ENCODE measurements at places on chromosomes 3 and 15.
A peak's percentile ranks its signal among the peaks of the same experiment; 100 is the strongest.

DNA sequence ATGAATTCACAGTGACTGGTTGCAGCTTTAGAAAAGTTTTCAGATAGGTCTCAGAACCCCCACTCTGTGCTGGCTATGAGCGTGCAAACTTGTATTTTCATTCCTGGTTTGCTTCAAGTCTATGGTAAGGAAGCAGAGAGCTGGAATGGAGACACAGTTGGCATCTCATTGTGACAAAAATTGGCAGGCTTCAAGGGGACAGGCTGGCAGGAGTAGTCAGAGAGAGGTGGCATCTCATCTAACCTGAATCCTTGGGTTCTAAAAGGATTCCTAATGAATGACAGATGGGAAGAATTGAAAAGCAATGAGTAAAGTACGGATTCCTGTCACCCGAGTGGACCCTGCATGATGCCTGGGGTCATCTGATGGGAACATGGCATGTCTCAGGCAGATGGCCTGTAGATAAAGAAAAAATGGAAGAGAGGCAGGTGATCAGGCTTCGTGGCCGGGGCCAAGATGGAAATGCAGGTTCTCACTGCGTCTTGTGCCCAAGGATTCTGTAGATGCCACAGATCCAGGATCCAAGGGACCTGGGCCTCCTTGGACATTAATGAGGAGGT, 89.4 kb upstream of the ABHD17C start:
- DNase-seq = no peak

DNA sequence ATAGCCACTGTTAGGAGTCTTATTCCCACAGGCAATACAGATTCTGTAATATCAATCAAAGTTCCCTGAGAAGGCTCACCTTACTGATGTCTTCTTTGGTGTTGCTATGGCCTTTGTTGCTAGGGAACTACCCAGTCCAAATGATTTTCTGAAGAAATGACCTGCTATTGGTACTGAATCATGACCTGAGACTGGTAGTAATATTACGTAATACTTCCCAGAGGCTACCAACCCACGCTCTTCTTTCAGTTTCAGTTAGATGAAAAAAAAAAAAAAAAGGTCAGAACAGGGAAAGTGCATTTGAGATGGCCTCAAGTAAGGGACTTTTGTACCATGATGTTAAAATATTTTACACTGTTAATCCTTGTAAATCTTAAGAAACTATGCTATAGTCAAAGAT, 1092.5 kb upstream of the EPHA6 start:
- DNase-seq = no peak

DNA sequence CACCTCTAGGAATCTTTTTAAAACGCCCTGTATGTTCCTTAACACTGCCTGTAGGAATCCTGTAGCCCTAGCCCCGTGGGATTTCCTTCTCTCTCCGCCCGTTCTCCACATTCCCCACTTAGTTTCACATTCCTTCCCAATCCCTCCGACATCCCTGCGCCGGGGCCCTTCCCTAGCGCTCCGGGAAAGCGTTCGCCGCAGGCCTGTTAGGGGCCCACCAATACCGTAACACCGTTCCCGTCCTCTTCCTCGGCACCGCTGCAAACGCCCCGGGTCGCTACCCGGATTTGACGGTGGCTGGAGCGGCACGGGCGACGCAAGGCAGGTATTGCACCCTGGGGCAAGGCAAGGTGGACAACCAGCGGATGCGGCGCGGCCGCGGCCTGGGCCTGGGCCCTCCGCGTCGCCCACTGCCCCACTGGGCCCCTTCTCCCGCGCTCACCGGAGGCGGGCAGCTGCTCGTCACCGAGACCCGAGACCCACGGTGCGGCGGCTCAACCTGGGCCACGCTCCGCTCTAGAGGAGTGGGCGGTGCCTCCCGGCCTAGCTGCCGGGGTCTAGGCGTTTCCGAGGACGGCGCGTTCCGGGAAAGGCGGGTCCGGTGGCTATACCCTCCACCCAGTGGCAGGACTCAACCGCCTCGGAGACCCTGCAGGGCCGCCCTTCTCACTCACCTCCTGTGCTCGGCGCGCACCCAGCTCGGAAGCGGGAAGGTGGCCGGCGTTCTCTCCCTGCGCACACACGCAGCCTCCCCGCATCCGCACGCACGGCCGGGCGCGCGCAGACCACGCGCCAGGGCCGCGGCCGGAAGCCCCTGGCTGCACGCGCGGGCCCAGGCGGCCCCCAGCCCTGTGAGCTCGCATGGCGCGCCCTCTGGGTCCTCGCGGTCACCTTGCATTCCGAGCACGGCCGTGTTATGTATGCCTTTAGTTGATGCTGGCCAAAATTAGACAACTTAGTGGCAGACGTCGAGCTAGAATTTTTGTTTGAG, at the start of gene B3GALNT1:
B3GALNT1 (minus strand) TSS at position 789 of the 991 bp plus-strand sequence. CDS start 18,595 bp downstream, outside the sequence.
- peak; percentile 75 for DNase-seq

- DNase-seq = no peak
Measured at GRCh38 chr3:14199641-14200040, 21.0 kb downstream of the LSM3 start.

GRCh38 chr3:56557831-56558170, 826 bp downstream of the CCDC66 start:
- DNase-seq = no peak

- DNase-seq = peak; percentile 16
Measured at GRCh38 chr3:117611211-117611610, 901.6 kb downstream of the TUSC7 start.

DNA sequence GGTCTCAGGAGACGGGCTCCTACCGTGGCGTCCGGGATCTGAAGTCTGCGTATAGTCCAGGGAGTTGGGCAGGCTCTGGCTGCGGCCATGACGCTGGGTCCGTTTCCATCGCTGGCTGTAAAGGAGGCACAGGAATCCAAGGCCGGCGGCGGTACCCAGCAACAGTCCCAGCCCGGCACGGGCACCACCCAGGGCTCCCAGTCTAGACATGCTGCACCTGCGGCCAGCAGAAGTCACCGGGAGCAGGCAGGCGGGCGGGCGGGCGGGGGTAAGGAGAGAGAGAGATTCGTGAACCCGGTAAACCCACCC, 526 bp downstream of the RMDN3 start:
- peak; percentile 39 for DNase-seq

DNA sequence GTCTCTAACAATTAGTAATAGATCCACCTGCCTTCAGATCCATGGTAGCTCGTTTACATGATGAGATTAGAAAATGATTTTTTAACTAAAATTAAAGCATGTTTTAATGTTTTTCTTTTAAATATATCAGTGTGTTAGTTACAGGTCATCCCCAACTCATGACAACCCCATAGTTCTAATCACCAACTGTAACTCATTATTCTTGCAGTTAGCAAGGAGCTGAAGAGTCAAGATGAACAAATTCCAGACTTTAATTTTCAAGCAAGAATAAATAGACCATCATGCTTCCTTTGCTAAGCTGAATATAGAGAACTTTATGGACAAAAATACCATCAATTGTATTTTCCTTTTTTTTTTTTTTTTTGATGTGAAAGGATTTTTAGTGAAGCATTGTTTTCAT, 101.1 kb downstream of the TOP2B start:
- no peak for DNase-seq

GRCh38 chr15:70345251-70346019, 247.7 kb upstream of the TLE3 start:
- DNase-seq = no peak

DNA sequence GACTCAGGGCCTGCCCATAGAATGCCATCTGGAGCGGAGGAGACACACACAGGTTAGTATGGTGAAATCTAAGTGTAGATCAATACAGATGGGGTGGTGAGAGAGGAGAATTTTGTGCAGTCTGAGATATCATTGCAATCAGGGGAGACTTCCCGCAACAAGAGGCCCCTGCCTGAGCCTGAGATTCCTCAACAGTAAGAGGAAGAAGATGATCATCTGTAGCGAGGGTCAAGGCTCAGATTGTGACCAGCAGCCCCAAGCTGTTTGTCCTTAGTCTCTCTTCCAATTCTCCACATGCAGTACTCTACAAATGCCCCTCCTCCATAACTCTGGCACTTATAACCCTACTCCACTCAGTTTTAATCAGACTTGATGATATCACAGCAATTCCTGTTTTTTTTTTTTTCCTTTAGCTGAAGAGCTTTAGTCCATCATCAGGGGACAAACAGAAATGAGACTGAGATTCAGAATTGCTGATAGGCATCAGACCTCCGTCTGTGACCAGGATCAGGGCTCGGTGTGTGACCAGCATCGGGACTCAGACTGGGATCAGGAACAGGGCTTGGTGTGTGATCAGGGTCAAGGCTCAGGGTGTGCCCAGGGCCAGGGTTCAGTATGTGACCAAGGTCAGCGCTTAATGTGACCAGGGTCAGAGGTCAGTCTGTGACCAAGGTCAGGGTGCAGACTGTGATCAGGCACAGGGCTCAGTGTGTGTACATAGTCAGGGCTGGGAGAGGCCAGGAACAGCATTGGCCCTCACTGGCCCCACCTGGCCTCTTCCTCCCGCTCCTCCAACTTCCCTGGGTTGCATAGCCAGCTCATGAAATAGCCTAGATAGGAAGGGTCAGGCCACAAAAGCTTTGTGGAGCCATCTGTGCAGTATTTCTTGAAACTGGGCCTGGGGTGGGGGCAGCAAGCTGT, 14.1 kb downstream of the LOXL1 start:
- DNase-seq = no peak

DNA sequence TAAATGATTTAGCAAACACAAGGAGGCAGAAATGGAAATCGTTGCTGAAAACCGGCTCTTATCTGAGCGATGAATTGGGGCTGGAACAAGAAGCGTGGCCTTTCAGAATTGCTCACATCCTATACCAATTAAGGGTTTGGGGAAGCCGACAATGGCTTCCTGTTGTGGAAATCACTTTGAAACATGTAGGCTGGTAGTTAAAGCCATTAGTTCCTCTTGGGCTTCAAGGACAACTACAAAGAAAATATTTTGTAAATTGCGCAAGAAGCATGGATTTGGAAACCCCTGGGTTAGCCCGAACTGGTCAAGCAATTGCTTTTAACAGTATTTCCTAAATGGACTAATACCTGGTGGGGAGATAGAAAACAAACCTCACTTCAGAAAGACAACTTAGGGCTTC, 182.4 kb downstream of the ADAMTS9 start:
- no peak for DNase-seq

DNA sequence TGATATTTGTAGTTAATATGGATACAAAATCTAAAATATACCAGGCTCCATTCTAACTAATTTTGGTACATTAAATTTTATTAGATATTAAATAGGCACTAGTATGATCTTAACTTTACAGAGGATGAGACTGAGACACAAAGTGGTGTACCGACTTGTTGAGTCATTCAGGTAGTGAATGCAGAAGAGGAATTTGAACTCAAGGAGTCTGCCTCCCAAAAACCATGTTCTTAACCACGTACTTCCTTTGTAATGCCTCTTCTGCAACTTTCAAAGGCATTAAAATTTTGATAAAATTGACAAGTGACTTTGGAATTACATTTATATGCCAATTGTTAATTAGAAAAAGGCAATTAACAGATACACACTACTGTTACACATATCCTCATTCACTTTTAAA, 61.8 kb downstream of the ZBBX start:
- no peak for DNase-seq

- DNase-seq = peak; percentile 70
Measured at GRCh38 chr3:161559177-161559998, 62.8 kb downstream of the OTOL1 start.

- DNase-seq = peak; percentile 87
Measured at GRCh38 chr3:170425491-170426239, 7.0 kb downstream of the CLDN11 start.

- DNase-seq = no peak
Measured at GRCh38 chr3:160287666-160288065, 62.4 kb downstream of the C3orf80 start.

- no peak for DNase-seq
Measured at GRCh38 chr15:48395521-48396011, 64.3 kb downstream of the DUT start.

DNA sequence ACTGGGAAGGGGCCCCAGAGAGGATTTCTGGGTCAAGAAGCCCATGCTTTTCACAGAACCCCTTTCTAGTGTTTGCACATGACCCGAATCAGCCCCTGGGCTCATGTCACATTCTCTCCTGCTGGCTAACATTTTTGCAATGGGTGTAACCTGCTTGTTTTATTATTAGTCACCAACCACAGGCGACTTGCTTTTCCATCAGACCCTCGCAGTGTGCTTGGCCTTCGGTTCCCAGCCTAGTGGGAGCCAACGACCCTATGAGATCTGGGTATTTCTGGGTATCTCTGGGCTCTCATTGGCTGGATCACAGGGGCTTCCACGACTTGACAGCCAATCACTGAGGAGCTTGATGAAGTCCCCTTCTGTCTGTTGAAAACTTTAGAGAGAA, 11.0 kb upstream of the FBLN2 start:
- no peak for DNase-seq

GRCh38 chr15:87623832-87624231, 632.7 kb downstream of the NTRK3 start:
- DNase-seq = peak; percentile 39

DNA sequence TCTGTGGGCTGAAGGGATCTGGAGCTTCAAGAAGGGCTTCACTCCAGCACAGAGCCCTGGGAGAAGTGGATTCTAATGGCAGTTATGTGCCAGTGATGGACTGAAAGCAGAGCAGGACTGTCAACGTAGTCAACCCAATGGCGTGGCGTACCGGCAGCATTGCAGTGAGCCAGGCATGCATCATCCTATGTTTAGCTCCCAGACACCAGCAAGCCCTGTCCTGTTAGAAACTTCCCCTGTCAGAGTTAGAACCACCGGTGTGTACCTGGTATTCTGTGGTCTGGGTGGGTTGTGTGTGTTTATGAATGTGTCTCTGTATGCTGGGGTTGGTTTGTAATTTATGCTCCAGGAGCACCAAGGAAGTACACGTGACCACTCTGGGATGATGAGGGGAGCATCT, 86.3 kb downstream of the CLSTN2 start:
- DNase-seq = no peak

- peak; percentile 83 for DNase-seq
Measured at GRCh38 chr15:34490417-34491193, 53.0 kb upstream of the GOLGA8A start.

GRCh38 chr3:155958676-155959075, 88.2 kb downstream of the GMPS start:
- DNase-seq = no peak

DNA sequence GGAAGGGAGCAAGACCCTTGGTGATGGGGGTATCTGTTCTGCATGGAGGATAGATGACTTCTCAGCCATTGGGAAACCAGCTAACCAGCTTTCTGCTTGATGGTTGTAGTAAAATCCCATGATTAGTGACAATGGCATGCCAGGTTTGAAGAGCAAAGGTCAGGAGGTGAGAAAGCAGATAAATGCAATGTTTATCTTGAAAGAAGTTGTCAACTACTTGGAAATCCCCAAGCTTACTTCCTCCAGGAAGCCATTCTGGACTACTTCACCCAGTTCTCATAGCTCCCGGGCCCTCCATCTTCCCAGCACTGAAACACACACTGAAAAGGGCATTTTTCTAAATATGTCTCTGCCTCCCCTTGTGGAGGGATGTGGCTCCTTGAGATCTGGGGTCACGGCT, 51.3 kb downstream of the SMAD3 start:
- no peak for DNase-seq

GRCh38 chr3:18228060-18228459, 197.1 kb downstream of the SATB1 start:
- DNase-seq = no peak

GRCh38 chr3:113747283-113748046, 630 bp downstream of the ATP6V1A start:
- DNase-seq = peak; percentile 56
